Liver (tissue), 10 donors: ENCODE measurements at places on chromosomes 5 and 9. TPM values are rescaled to one million over a fixed set of nuclear protein-coding genes. Genes with fewer than 3 reads are reported as not detected.

The AQP7 gene
- total RNA-seq: 17.1 TPM

The NR5A1 gene
- not detected for total RNA-seq

The BRIX1 gene
- 15.7 TPM for total RNA-seq

The HAPLN1 gene
- not detected for total RNA-seq

The ADGRD2 gene
- total RNA-seq: not detected

The GPSM1 gene
- total RNA-seq: 2.9 TPM

The SPATA31E1 gene
- not detected for total RNA-seq

The PCDHGC5 gene
- 1.1 TPM for total RNA-seq

GRCh38 chr5:15234366-15234765, 265.6 kb upstream of the FBXL7 start:
- no peaks in the 10 kb centered on the region for H3K4me1 ChIP-seq
- H3K4me3 ChIP-seq: no peak overlapping the region
- H3K27ac ChIP-seq: no peak overlapping the region
- peaks cover 2% of the 10 kb centered on the region for H3K36me3 ChIP-seq
- H3K27me3 ChIP-seq: no peaks in the 10 kb centered on the region

- no peak for DNase-seq
- H3K36me3 ChIP-seq: no peaks in the 10 kb centered on the region
- H3K27me3 ChIP-seq: no peaks in the 10 kb centered on the region
- peaks cover 5% of the 10 kb centered on the region for H3K4me1 ChIP-seq
- H3K27ac ChIP-seq: no peak overlapping the region
These were observed 17.3 kb downstream of the EXD3 start for GRCh38 chr9:137405677-137406081.

- H3K27ac ChIP-seq: no peak overlapping the region
- H3K4me3 ChIP-seq: no peak overlapping the region
- DNase-seq: no peak
- H3K27me3 ChIP-seq: peaks cover 21% of the 10 kb centered on the region
- peaks cover 8% of the 10 kb centered on the region for H3K4me1 ChIP-seq
- no peaks in the 10 kb centered on the region for H3K36me3 ChIP-seq
These were observed 45.2 kb downstream of the PAX5 start for GRCh38 chr9:36988848-36989247.

DNA sequence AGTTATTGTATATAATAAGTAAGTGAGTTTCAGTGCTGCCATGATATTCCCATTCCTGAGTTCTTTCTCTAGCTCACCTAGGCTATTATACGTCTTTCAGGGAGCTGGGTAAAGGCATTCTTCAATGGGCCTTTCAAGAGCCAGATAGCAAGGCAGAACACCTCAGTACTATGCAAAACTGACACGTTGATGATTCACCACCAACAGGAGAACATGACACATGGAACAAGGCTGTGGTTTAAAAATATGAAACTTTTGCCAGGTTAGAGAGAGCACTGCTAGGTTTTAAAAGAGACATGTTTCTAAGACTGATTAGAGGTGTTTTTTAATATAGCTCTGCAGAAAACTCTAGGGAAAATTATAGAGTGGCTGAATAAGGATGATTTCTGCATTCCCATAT, 95.9 kb downstream of the UGCG start:
- no peaks in the 10 kb centered on the region for H3K27me3 ChIP-seq
- peaks cover 2% of the 10 kb centered on the region for H3K4me1 ChIP-seq
- H3K27ac ChIP-seq: no peak overlapping the region
- DNase-seq: no peak
- no peaks in the 10 kb centered on the region for H3K36me3 ChIP-seq

- H3K4me3 ChIP-seq: no peak overlapping the region
- no peak overlapping the region for H3K27ac ChIP-seq
- H3K4me1 ChIP-seq: no peaks in the 10 kb centered on the region
- no peak for DNase-seq
- no peaks in the 10 kb centered on the region for H3K27me3 ChIP-seq
These were observed 218.3 kb upstream of the ZNF462 start for GRCh38 chr9:106644661-106645060.

GRCh38 chr5:20618340-20618739, 630.3 kb upstream of the CDH18 start:
- no peaks in the 10 kb centered on the region for H3K27me3 ChIP-seq
- H3K36me3 ChIP-seq: no peaks in the 10 kb centered on the region
- no peak for DNase-seq
- H3K4me1 ChIP-seq: no peaks in the 10 kb centered on the region
- no peak overlapping the region for H3K4me3 ChIP-seq
- H3K27ac ChIP-seq: no peak overlapping the region

- no peaks in the 10 kb centered on the region for H3K27me3 ChIP-seq
- no peaks in the 10 kb centered on the region for H3K36me3 ChIP-seq
- no peak overlapping the region for H3K4me3 ChIP-seq
- no peak overlapping the region for H3K27ac ChIP-seq
These were observed 242.1 kb downstream of the HSPA4 start for GRCh38 chr5:133293960-133294359.

GRCh38 chr9:131420980-131421624, 27.2 kb downstream of the PRRC2B start:
- no peak overlapping the region for H3K4me3 ChIP-seq
- no peak for DNase-seq
- H3K36me3 ChIP-seq: no peaks in the 10 kb centered on the region
- H3K27ac ChIP-seq: peak overlapping the region; percentile 15

- no peaks in the 10 kb centered on the region for H3K36me3 ChIP-seq
- no peak for DNase-seq
- no peaks in the 10 kb centered on the region for H3K27me3 ChIP-seq
These were observed 99.0 kb downstream of the MUSK start for GRCh38 chr9:110767559-110768063.

DNA sequence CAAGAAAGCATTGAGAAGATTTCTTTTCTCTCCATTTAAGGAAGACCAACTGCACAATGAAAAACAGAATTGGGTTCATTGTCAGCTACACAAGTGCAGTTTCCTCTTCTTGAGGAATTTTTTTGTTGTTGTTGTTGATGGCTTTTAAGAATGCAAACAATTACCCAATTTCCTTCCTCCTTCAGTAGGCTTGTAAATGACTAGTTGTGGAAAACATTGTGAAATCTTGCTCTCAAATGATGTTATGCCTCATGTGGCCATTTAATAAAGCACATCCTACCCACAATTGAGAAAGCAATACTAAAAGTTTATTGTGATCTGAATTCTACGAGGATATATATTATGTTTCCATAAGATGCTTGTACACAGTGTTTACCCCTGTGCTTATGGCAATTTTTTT, 171.6 kb downstream of the FAM174A start:
- H3K27ac ChIP-seq: no peak overlapping the region
- no peaks in the 10 kb centered on the region for H3K27me3 ChIP-seq
- no peak for DNase-seq
